Cerebellar cortex (tissue), 1 donor: ENCODE measurements at places on chromosomes 4 and X.

GRCh38 chr4:38868059-38868960 lies 704 bp downstream of the FAM114A1 start:
- DNase-seq = no peak

GRCh38 chr4:185920171-185920570 lies 108.2 kb upstream of the SORBS2 start:
- DNase-seq = no peak

DNA sequence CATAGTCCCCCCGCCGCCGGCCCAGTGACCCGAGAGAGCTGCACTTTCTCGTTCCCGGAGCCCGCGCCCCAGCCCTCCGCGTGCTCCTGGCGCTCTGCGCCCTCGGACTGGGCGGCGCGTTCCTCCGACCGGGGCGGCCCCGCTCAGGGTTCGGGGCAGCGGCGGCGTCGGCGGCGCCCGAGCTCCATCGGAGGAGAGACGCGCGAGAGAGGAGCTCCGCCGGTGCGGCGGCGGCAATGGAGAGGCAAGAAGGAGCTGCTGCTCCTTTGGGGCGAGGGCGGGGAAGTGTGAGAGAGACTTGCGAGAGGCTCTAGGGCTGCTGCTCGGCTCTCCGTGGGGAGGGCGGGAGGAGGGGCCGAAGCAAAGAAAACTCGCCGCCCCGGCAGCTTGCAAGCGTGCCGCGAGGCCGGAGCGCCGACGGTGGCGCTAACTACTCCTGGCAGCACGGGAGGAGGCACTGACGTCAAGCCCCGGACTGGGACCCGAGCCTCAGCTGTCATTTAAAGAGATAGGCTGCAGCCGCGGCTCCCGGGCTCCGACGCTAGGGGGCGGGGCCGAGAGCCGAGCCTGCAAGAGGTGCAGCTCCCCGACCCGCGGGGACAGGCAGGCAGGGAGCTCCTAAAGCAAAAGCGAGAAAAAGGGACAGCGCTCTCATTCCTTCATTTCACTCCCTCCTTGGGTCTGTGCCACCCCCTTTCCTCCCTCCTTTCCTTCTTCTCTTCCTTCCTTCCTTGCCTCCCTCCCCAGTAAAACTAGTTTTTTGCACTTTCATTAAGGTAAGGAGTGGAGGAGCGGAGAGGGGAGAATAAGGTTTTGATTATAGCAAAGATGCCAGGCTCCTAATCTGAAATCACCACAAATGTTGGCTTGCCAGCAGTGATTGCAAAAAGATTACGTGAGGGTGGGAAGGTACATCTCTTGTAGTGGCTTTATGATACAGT lies at the start of gene KCTD8:
Gene KCTD8 (minus strand): TSS at position 289 of the 941 bp plus-strand sequence.
- peak; percentile 97 for DNase-seq

- DNase-seq = no peak
Measured at GRCh38 chr4:3514806-3515501, 17.3 kb downstream of the LRPAP1 start.

DNA sequence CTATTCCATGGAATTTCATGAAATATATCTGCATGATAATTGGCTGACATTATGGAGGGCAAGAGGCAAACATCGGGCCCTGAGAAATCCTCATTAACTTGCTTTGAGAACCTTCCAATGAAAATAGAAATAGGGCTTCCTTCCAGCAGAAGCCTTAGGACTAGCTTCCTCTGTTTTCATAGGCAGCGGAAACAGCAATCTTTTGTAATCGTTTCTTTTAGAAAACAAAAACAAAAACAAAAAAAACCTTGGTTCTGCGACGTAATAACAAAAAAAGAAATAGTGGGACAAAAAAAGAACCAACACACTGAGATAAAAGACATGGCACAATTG lies 62.9 kb downstream of the GEMIN8 start:
- DNase-seq = no peak

- peak; percentile 35 for DNase-seq
Measured at GRCh38 chr4:83012200-83012686, 1.6 kb upstream of the LIN54 start.

- DNase-seq = no peak
Measured at GRCh38 chr4:137039370-137039769, 492.9 kb downstream of the PCDH18 start.

DNA sequence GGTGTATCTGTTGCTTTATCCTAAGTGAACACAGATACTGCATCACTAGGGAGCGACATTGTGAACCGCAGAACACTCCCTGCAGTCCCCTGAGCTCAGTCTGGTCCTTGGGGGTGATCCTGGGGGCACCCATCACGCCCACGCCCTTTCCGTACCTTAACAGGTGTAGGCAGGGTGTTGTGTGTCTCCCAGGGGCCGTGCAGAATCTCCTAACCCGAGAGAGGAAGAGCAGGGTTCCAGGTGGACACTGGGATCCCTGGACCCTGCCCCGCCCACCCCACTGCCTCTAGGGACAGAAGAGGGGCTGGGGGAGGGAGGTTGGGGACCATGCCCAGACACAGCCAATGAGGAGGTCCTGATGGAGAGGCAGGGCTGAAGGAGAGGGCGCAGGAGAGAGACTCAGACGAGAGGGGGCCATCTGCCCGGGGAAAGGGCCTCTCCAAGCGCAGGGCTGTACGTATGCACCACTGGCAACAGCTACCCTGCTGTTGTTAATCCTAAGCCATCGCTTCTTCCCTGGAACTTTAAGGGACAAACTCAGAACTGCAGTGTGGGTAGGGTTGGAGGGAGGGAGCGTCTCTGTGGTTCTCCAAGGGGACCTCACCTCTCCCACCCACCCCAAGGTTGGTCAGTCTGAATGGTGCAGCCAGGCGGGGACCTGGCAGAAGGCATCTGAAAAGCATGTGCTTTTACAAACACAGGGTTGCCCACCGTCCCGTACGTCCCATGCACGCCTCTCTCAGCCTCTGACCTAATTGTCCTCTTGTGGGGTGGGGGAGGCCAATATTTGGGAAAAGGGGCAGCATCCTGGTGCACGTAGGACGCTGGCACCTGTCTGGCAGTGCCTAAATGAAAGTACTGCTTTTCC lies 2.5 kb downstream of the P2RY8 start:
- no peak for DNase-seq

DNA sequence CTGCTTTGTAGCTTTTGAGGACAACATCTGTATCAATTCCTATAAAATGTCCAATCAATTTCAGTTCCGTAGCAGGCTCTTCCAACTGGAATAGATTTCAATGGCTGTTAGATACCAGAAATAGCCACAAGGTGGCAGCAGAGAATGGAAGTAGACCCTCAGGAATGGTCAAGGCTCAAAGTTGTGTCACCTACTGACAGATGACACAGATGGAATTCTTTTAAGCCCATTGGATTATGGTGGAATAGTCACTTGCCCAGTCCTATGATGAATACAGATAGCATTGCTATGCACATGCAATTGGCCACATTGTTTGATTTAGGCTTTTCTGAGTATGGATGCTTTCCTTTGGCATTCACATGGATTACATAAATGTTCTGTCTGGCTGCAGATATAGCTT lies 130.4 kb upstream of the RADX start:
- peak; percentile 23 for DNase-seq

GRCh38 chr4:149801416-149801815 lies 14.2 kb downstream of the IQCM start:
- DNase-seq = no peak

GRCh38 chrX:40007756-40008705 lies 89.7 kb downstream of the BCOR start:
- no peak for DNase-seq

GRCh38 chrX:43631841-43632240 lies 24.3 kb upstream of the MAOA start:
- no peak for DNase-seq

- DNase-seq = no peak
Measured at GRCh38 chr4:183306811-183307210, 13.3 kb downstream of the CLDN22 start.

DNA sequence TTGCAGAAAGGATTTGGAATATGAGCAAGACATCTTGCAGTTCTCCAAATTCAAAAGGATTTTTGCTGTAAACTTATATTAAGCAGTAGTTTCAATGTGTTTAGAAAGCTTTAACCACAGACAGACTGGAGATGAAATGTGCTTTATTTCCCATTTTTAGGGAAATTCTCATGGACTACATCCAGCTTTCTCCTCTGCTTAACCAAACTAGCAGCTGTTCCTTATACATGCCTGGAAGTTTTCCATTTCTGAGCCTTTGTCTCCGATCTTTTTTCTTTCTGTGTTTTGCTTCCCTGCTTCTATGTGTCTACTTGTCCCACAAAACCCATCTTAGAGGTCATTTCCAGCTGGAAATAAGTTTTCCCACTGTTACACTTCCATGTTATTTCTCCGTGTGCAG lies 41.6 kb downstream of the TMA16 start:
- peak; percentile 45 for DNase-seq

DNA sequence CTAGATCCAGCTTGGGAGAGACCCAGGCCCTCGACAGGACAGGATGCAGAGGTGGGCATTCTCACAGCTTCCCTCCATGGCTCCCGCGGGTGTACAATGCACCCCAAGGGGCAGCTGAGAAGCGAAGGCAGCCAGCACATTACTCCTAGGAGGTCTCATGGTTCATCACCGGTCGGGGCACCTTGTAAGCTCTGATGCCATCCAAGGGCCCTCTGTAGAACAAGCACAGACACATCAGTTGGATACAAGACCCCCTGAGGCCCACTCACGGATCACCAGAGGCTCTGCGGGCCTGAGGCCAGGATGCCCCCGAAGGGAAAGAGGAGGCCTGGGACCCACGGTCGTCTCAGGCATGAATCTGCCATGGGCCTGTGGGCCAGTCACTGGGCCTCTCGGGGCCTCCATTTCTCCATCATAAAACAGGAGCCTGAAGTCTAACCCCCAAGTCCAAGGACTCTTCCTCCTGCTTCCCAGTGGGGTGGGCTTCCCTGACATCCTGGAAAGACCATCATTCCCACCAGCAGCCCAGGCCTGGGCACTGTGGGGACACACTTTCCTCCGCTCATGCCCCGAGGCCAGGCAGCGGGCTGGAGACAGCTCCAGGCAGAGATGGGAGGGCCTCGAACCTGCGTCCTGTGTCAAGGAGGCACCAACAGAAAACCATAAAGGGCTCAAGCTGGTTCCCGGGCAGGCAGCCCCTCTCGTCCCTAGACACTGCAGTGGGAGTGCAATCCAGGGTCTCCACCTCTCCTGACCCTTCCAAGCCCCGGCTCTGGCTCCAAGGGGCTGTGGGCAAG lies 20.1 kb downstream of the HMX1 start:
- no peak for DNase-seq

DNA sequence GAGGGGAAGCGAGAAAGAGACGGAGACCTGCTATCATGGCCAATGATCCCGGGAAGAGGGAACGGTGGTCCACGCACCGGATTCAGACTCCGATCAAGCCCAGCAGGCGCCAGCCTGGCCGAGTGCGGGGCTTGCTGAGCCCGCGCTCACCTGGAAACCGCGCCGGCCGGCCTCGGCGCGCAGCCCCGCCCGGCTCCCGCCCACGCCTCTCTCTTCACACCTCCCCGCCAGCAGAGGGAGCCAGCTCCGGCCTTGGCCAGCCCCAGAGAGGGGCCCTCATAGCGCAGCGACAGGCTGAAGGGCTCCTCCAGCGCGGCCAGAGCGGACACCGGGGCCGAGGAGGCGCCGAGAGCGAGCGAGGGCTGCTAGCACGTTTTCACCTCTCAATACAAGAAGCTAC lies 36.8 kb upstream of the SPANXN2 start:
- no peak for DNase-seq

DNA sequence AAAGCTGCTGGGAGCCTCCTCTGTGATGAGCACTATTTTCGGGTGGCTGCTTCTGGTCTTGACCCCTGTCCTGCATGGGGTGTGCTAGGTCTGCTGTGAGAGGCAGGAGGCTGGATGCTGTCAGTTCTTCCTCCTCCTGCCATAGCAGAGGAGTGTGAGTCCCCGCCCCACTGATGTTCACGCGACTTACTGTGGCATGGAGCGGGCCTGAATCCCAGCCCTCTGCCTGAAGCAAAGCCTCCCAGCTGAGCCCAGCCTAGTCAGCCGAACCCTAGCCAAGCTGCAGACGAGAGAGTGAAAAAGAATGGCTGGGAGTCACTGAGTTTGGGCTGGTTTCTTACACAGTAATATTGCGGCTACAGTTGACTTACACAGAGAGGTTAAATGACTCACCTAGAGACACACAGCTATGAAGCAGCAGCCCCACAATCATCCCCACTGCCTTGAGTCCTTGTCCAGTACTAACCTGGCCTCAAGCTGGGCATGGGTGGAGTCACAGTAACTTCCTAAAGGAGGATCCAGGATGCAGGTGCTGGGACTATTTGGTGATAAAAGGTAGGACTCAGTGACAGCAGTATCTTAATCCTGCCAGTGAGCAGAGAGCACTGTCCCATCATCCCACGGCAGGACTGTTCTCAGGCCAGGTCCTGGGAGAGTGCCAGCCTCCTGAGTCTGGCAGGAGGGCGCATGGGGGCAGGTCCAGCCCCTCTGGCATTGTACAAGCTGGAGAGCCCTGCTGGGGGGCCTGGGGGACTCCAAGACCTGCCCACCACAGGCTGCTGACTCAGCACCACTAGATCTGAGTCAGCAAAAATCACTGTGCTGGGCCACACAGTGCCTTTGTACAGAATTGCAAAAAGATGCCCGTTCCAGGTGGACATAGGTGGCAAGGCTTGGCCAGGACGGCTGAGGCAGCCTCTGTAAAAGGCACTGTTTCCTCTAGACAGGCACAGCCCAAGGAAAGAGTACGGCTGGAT lies 60.4 kb upstream of the CRMP1 start:
- no peak for DNase-seq

GRCh38 chrX:39724544-39724943 lies 373.2 kb downstream of the BCOR start:
- DNase-seq = no peak

DNA sequence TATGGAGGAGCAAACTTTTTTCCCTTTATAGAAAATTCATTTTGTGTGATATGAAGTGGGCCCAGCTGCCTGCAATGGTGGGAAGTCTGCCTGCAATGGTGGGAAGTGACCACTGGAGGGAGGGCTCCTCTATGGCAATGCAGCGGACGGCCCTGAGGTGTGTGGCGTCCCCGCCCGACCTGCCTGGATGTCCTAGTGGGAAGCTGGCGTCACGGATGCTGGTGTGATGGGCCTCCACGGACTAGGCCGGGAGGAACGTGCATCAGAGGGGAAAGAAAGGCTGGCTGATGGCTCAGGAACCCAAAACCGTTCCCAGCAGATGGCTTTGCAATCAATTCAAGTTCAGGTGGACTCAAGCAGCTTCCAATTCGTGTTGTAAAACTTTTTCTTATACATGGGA lies 177.9 kb downstream of the AFAP1 start:
- DNase-seq = peak; percentile 47

DNA sequence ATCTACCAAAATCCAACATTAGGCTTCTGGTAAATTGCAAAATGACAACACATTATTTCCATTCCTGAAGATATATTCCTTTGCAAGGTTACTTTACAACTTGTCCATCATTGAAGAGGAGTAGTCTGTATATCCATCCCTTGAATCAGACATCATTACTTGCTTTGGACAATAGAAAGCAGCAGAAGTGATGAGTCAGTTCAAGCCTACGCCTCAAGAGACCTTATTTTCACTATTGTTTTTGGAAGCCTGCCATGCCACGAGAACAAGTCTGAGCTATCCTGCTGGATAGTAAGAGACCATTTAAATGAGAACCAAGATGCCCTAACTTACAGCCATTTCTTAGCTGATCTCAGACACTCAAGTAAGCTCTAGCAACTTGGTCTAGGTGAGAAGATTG lies 246.0 kb upstream of the HHIP start:
- DNase-seq = no peak
